Stimulated activated memory B cell treated with anti-CD40 and anti-IgM and Interleukin-4, amounts not matched to agents 10 μg/mL and 1 μg/mL and 100 μg/mL, for 72 hours (primary cell): ENCODE measurements at places on chromosomes 5 and 9.

DNA sequence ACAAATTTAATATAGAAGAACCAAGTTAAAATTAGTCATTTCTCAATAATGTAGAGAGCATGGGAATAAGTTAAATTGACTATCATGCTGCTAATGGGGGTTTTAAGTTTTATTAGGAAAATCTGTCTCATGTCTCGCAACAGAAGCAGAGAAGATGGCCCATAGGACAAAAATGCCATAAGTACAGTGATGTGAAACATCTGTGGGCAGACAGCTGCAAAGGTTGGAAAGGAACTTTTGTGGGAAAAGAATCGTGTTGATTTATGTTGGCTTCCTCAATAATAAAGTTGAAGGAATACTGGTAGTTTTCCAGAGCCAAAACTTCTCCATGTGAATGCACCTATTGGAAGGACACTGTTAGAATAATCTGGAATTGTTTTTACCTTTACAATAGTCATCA lies 44.8 kb downstream of the VCAN start:
- no peak for ATAC-seq

DNA sequence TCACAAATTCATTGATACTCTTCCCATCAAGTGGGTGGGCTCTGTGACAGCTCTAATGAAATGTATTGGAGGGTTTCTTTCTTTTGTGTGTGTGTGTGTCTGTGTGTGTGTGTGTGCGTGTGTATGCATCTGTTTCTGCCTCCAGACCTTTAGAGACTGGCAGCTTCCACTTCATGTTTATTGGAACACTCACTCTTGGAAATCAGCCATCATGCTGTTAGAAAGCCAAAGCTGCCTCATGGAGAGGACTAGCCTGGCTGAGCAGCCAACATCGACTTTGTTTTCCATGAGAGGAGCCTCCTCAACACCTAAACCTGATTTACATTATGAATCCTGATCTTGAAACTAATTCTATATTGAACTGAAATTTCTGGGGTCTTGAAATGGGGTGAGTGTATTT lies 128.5 kb upstream of the FAM174A start:
- ATAC-seq, result no peak

- no peak for ATAC-seq
Observed at GRCh38 chr9:6975198-6975597, 217.4 kb downstream of the KDM4C start.

DNA sequence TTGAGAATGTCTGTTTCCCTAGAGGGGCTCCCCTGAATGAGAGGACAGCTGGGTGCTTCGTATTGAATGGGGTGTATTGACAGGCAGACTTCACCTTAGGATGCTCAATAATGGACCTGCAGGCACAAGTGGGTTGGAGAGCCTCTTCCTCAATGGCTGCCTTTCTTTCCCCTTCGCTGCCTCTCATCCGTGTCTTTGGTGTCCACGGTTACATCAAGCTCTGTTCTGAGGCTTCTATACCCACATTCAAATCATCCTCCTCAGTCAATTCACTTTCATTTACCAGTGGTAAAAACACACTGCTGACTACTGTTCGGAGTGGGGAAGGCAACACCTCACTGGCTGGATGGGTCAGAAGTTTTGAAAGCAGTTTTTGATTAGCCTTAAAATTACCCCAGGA lies 20.6 kb downstream of the LIX1 start:
- ATAC-seq, result no peak

DNA sequence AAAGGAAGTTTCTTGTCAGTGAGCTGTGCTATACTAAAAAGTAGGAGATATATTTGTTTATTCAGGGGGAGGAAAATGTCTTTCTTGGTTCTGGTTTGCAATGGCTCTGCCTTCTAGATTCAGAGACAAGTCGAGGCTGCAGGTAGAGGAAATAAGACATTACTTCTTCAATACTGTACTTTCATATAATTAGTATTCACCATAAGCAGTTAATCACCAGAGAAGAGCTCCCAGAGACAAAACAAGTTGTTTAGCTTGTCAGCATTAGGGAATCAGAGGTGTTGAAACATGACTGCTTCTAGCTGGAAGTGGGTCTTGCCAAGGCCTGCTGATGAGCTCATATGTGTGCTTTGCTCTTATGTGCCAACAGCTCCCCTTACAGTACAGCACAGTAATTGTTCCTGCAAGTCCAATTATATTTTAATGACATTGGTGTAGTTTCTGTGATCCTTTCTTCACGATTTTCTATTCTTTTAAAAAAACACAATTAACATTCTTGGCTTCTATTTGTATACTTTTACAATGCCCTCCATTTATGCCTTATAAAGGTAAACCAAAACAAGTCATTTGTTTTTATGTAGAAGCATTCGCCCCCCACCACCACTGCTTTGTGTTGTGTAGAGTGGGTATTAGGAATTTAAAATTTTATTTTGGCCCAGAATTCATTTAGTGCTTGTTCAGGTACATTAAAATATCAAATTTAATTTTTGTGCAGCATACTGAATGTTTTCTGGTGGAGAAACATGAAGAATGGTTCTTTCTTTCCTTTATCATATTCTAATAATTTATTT lies 112.2 kb downstream of the RPS23 start:
- peak; percentile 74 for ATAC-seq

DNA sequence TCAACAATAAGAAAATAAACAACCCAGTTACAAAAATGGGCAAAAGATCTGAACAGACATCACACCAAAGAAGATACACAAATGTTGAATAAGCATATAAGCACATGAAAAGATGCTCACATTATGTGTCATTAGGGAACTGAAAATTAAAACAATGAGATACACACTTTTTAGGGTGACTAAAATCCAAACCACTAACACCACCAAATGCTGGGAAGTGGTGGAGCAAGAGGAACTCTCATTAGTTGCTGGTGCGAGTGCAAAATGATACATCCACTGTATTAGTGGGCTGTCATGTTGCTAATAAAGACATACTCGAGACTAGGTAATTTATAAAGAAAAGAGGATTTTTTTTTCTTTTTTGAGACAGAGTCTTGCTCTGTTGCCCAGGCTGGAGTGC lies 329.1 kb downstream of the TMEM38B start:
- peak; percentile 21 for ATAC-seq

- no peak for ATAC-seq
Observed at GRCh38 chr9:116378873-116379272, 225.3 kb downstream of the PAPPA start.

- ATAC-seq, result no peak
Observed at GRCh38 chr9:16642421-16643109, 227.9 kb downstream of the BNC2 start.

DNA sequence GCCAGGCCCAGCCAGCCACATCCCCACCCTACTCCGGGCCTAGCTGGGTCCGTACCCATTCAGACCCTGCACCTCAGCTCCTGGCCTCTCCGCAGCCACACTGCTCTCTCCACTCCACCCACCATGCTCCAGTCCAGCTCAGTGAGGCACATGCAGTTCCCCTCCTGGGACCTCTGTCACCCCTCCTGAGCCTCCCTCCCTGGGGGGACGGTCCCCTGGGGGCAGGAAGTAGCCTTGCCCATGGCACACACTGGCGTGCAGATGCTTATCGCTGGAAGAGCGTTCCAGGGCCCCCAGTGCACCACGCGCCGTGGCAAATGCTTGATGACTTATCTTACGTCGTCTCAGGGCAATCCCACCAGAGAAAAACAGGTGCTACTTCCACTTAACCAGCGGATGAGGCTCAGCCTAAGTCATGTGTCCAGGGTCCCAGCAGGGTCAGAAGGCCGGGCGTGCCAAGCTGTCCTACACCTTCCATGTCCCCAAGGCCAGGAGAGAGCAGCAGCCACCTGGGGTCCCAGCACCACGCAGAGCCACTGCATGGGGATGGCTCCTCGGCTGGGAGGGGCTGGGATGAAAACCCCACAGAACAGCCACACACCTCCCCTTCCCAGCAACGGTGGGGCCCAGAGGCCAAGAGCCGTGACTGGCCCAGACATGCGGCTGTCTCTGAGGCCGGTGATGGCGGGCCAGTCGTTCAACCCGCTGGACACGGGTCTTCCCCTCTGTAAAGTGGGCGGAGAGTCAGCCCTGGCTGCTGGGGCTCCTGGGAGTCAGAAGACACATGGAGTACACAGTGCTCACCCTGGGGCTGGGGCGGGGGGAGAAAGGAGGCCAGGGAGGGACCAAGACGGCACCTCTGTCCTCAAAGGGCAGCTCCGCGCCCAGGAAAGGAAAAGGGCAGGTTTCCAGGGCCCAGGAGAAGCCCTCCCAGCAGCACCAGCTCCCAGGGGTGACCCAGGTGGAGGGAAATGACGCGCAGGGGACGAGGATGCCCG lies 2.6 kb upstream of the CCDC187 start:
- ATAC-seq, result peak; percentile 32

- no peak for ATAC-seq
Observed at GRCh38 chr9:36862206-36863145, 171.6 kb downstream of the PAX5 start.

GRCh38 chr5:9428272-9428671 lies 117.6 kb downstream of the SEMA5A start:
- no peak for ATAC-seq

GRCh38 chr5:67453111-67453905 lies 256.7 kb upstream of the CD180 start:
- ATAC-seq, result no peak

- ATAC-seq, result peak; percentile 32
Observed at GRCh38 chr9:137878146-137878941, 762 bp downstream of the CACNA1B start.

GRCh38 chr5:150146235-150146634 lies 9.4 kb downstream of the PDGFRB start:
- no peak for ATAC-seq

DNA sequence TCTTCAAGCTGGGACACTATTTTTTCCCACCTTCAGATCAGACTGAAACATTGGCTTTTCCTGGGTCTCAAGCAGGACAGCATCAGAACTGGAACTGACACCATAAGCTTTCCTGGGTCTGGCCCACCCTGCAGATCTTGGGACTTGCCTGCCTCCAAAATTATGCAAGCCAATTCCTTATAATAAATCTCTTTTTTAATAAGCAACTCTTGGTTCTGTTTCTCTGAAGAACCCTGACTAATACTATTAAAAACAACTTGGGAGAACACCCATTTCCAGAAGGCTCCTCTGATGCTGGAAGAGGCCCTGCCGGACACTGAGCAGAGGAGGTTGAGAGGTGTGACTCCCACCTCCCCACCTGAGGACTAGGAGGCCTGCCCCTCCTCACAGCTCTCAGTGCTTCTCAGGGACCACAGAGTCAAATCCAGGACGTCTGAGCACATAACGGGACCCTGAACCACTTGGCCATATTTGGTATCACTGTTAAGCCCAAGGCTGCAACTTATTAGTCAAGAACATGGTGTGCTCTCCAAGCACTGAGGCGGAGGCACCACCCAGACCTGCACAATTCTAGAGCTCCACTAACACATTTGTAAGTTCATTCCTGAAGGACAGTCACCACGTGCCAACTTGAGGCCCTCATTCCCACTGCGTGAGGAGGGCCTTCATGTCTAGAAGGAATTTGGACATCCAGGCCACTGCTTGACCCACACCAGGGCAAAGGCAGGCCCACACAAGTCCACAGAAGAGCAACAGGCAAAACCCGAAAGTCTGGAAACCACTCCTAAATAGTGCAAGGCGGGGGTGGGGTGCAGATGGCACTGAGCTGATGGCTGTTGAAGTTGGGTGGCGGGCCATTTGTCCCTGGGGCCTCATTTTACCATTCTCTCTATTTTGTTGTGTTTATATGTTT lies 9.5 kb downstream of the SHC3 start:
- ATAC-seq, result no peak

DNA sequence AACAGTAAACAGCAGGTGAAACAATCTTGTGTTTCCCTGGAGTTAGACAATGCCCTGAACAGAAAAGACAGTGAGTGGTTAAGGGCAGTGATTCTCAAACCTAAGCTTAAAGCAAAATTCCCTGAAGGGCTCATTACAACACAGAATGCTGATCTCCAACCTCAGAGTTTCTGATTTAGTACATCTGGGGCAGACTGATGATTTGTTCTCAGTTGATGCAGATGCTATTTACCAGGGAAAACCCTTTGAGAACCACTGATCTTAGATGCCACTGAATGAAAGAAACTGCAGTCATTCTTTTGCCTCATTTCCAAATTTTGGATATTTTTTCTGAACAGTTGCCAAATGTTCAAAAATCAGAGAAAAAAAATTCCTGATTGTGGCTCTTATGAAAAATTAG lies 18.7 kb upstream of the ADAM19 start:
- ATAC-seq, result peak; percentile 54

- no peak for ATAC-seq
Observed at GRCh38 chr5:91318724-91319123, 64.4 kb downstream of the ARRDC3 start.

GRCh38 chr5:72556351-72557166 lies 49.3 kb upstream of the ZNF366 start:
- ATAC-seq, result peak; percentile 86

- ATAC-seq, result no peak
Observed at GRCh38 chr9:113998114-113998513, 80.0 kb downstream of the AMBP start.

- no peak for ATAC-seq
Observed at GRCh38 chr5:126674145-126674544, 73.4 kb downstream of the PHAX start.

- ATAC-seq, result no peak
Observed at GRCh38 chr5:83559118-83559785, 87.7 kb downstream of the VCAN start.

GRCh38 chr9:127223266-127223665 lies 41.3 kb upstream of the GARNL3 start:
- ATAC-seq, result no peak

GRCh38 chr9:98500337-98500919 lies 208.3 kb downstream of the GABBR2 start:
- ATAC-seq, result no peak

GRCh38 chr5:177133853-177134696 lies 502 bp downstream of the NSD1 start:
- ATAC-seq, result peak; percentile 50

DNA sequence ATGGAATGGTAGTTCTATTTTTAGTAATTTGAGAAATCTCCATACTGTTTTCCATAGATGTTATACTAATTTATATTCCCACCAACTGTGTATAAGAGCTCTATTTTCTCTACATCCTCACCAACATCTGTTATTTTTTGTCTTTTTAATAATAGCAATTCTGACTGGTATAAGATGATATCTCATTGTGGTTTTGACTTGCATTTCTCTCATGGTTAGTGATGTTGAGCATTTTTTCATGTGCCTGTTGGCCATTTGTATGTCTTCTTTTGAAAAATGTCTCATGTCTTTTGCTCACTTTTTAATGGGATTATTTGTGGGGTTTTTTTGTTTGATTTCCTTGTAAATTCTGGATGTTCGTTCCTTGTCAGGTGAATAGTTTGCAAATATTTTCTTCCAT lies 154.4 kb downstream of the ZSWIM6 start:
- ATAC-seq, result no peak

GRCh38 chr9:105737205-105737604 lies 42.9 kb downstream of the TMEM38B start:
- ATAC-seq, result no peak

DNA sequence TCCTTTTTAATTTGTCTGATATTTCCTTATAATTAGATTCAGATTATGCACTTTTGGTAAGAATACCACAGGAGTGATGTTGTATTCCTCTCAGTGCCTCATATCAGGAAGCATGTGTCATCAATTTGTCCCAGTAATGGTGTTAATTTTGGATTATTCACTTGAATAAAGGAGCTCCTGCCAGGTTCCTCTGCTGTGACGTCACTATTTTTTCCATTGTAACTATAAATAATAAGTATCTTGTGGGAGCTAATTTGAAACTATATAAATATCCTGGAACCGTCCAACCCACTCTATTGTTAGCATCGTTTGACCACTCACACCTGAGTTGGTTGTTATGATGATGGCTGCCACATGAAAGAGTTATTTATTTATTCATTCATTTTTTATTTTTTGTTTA lies 107.9 kb downstream of the INVS start:
- no peak for ATAC-seq

- no peak for ATAC-seq
Observed at GRCh38 chr5:5965132-5965531, 413.2 kb downstream of the MED10 start.

GRCh38 chr5:135064235-135064570 lies 30.2 kb upstream of the PITX1 start:
- no peak for ATAC-seq
